CD8-positive, alpha-beta T cell (primary cell): ENCODE measurements at places on chromosomes 11 and 22.

GRCh38 chr11:83020942-83021779, 50.5 kb downstream of the RAB30 start:
- no peak for DNase-seq

DNA sequence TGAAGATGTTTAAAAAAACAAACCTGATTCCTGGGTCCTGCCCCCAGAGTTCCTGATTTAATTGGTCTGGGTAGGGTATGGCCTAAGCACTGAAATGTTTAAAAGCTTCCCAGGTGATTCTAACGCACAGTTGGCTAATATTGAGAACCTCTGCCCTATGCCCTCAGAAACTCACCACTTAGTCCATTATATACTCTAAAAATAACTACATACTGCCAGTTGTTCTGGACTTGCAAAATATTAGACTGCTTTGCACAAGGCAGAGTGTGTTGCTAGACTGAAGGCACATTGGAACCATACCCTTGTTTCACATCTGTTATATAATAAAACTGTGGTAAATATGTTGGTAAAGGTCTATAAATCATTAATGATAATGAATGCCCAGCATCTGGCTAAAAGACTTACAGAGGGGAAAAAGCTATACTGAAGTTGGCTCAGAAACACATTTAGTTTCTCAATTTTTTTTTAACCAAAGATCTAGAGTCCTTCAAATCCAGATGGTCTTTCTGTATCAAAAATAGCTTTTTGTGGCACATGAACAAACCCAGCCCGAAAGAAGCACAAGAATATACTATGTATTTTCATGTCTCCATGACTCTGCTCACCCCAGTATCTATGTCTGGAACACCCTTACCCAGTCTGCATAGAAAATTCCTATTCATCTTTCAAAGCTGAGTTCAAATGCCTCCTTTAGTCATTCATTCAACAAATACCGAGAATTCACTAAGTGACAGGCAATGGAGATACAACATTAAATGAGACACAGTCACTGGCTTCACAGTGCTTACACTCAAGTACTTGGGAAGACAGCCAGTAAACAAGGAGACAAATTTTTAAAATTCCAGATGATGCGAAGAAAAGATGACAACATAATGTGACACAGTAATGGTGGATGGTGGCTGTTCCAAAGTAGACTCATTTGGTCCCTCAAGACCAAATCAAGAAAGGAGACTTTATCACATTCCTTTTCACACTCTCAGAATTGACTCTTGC, 44.1 kb downstream of the RBFOX2 start:
- no peak for DNase-seq

DNA sequence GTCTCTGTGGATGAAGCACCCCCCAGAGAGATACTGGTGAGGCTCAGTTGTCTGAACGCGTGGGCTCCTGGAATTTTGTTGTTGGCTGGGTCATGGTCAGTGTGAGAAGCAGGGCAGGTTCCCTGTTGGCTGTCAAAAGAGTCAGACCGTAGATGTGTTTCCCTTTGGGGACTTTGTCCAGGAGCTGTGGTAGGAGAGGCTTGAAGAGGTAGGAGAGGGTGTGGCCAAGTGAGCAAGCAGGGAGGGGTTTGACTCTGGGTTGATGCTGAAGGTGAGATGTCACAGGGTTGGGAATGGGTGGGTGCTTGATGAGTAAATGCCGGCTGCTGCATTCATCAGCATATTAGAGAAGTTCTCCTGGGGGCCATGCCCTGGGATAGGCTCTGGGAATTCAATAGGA, 803.2 kb downstream of the TBC1D22A start:
- DNase-seq = no peak

GRCh38 chr11:32610797-32611352, 27.2 kb downstream of the EIF3M start:
- no peak for DNase-seq

DNA sequence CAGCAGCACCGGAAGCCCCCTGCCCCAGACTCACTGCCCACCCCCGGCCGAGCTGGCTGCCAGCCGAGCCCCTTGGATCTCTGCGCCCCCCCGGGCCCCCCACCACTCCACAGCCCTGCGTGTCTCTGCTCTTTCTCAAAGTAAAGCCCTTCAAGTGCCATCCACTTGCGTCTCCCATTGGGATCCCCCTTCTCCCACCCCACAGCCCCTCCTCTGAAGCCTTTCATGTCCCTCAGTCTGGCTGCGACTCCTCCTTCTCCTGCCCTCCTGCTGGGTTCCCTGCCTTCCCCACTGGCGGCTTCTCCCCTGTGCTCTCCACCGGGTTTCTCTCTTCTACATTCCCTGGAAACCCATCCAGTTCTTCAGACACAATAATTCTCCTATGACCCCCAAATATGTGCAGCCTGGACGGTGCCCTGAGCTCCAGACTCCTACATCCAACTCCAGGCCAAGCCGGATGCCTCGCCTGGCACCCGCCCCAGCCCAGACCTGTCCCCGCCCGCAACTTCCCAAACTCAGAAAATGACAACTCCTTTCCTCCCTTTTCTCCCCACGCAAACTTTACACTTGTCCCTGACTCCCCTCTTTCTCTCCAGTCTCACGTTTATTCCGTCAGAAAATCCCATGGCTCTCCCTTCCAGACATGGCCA, 108.9 kb downstream of the WNT7B start:
- peak; percentile 7 for DNase-seq

DNA sequence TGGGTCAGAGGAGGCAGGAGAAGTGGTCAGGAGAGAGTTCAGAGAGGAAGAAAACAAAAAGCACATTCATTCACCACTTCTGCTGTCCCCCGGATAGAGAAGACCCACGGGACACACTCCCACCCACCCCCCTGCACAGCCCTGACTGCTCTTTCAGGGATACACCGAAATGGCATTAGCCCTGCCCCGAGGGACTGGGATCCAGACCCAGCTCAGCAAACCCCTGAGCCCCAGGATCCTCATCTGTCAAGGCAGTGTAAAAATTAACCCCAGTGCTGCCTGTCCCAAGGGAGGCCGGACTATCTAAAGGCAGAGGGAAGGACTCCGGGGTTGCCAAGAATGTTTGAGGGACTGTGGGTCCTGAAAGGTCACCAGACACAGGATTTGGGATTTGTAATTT, 31.2 kb downstream of the TPBGL start:
- DNase-seq = no peak

GRCh38 chr11:71582309-71582895, at the start of gene KRTAP5-11:
KRTAP5-11 (minus strand) TSS chr11:71582875; CDS start chr11:71582837, 38 bp downstream.
- DNase-seq = no peak

DNA sequence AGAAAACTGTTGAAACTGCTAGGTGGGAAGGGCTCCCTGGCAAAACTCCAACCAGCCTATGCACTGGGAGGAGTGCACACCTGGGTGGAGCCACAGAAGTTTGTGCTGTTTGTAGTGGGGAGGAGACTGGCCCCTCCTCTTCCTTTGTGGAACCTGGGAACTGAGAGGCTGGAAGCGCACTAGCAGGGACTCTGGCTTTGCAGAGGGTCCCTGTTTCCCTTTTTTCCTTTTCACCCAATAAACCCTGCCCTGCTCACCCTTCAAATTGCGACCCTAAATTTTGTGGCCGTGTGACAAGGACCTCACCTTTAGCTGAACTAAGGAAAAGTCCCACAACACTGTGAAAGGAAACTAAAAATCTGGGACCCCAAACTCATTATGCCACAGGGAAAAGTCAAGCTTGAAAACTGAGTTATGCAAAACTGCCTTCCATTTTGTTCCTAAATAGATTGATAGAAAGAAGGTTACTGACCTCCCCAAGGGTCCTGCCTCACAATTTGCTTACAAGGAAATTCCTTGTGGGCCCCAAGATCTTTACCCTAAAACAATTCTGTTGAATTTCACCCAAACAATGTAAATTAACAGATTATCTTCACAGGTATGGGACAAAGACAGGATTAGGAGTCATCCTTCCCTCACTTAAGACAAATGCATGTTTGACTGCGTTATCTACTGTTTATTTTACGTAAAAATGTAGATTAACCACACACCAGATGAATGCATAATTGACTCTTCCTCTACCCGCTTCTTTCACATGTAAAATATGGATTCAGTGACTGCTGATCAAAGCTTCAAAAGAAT, 81.0 kb downstream of the SLC36A4 start:
- DNase-seq = no peak

DNA sequence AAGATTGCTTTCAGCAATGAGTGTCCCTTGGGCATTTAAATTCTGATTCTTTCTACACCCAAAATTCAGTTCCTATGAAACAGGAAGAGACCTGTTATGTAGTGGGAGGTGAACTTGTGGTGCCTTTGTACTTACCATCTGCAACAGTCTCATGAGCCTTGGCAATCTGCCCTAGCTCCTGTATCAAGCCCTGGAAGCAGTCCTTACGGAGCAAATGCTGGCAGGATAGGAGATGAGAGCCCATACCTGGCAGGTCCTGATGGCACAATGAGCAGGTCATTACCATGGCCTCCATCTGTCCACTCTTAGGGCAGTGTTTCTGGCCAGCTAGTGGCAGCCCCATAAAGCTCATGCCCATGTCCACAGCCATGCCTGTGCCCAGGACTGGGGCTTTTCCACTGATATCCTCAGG, 10.8 kb downstream of the TRIM66 start:
- no peak for DNase-seq

DNA sequence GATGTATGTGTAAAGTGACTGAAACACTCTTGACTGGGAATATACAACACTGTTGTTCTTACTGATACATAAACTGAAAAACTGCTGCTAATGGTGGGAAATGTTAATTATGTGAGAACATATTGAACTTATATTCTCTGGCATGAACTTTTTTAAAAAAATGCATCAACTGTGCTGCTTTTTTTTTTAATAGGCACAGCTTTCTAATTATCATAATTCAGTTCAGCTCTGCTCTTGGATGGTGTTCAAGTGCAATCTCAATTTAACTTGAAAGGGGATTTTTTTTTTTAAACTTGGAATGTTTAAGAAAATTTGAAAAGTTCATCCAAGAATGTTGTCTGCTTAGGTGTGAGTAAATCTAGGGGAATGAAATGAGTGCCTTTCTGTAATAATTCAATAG, 5.2 kb downstream of the TEAD1 start:
- DNase-seq = no peak

DNA sequence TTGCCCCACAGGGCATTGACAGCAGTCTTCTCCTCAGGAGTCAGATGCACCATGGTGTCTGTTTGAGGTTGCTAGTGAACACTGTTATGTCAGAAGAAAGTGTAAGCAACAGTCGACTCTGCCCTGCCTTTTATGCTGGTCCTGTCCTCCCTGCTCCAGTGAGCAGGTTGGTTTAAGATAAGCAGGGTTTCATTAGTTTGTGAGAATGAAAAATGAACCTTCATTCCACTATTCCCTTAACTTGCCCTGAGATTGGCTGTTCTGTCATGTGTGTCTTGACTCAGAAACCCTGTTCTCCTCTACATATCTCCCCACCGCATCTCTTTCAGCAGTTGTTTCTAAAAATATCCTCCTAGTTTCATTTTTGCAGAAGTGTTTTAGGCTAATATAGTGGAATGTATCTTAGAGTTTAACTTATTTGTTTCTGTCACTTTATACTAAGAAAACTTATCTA, at the start of gene HBD:
Gene HBD, minus strand, starts transcription at position 103 of the 454 bp plus-strand sequence. Its CDS starts 50 bp downstream, at position 53.
- DNase-seq = no peak

GRCh38 chr22:16958475-16958874, 49.5 kb downstream of the GAB4 start:
- no peak for DNase-seq

GRCh38 chr11:68692871-68693483, 8.6 kb downstream of the GAL start:
- DNase-seq = no peak

GRCh38 chr22:40046126-40046525, 51.4 kb downstream of the FAM83F start:
- DNase-seq = peak; percentile 48
